ENCODE measurements at places on chromosomes 1 and 21. TPM values are rescaled to one million over a fixed set of nuclear protein-coding genes. Genes with fewer than 3 reads are reported as not detected.

DNA sequence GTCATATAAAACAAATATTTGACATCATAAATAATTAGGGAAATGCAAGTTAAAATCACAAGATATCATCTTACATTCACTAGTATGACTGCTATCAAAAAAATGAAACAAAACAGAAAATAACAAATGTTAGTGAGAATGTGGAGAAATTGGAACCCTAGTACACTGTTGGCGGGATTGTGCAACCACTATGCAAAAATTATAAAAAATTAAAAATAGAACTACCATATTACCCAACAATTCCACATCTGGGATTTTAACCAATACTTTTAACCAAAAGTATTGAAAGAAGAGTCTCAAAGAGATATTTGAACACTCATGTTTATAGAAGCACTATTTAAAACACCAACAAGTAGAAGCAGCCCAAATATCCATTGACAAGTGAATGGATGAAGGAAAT lies 797.2 kb upstream of the ADAMTS5 start:
- DNase-seq = no peak

- no peak for DNase-seq
Measured at GRCh38 chr1:170075186-170075585, 691 bp upstream of the KIFAP3 start.

- no peak for DNase-seq
Measured at GRCh38 chr1:15747378-15747777, 5.1 kb downstream of the TMEM82 start.

CD52 gene
- total RNA-seq = not detected

DNA sequence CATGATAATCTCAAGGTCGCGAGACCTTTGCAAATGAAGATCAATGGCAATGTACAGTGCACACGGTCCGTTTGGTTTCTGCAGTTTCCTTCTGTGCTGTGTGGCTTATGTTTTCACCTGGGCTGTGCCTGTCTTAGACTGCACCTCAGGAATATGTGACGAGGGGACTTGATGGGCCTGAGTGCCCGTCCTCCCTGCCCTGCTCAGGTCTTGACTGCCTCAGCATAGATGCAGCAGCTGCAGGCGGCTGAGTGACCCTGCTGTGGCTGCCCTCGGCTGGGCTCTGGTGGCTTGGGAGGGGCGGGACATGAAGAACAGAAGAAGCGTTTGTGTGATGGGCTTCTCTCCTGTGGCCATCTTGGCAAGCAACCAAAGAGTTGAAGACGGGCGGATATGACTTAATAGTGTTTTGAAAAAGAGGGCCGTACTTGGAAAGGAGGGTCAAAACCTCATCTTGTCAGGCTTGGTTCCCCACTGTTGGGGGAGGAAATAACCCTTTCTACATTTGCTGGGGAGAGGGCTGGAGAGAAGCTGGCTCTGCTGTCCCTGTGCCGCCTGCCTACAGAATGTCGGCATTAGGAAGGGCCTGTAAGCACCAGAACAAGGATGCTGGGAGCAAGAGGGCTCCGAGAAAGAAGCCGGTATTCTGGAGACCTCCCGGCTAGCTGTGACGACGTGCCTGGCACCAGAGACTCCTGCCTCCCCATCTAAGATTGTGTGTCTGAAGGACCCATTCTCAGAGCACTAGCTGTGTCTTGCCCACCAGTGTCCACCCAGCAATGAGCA lies 7.1 kb downstream of the MYBPHL start:
- peak; percentile 86 for DNase-seq

GRCh38 chr21:36422279-36423098 lies 37.3 kb downstream of the CHAF1B start:
- peak; percentile 71 for DNase-seq

Measured in IMR-90 (cell line).